ENCODE measurements at places on chromosomes 12 and 14.

GRCh38 chr14:80996049-80996901, 40.9 kb downstream of the TSHR start:
- peak; percentile 58 for DNase-seq

DNA sequence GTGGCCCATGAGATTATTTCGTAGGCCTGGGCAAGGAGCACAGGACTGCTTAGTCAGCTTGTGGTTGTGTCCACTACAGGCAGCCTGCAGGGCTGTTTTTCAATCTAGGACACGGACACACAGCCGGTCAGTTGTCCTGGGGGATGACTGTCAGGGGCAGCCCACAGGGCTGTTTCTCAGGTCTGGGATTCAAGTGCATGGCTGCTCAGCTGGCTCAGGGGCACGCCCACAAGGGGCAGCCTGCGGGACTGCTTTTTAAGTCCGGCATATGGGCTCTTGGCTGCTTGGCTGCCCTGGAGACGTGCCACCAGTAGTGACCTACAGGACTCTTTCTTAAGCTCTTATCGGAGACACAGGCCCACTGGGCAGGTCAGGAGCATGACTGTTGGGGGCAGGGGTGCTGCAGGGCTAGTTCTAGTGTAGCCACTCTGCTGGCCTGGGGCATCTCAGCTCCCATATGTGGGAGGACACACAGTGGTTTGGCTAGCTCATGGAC, 26.6 kb upstream of the GTF2A1 start:
- no peak for DNase-seq

DNA sequence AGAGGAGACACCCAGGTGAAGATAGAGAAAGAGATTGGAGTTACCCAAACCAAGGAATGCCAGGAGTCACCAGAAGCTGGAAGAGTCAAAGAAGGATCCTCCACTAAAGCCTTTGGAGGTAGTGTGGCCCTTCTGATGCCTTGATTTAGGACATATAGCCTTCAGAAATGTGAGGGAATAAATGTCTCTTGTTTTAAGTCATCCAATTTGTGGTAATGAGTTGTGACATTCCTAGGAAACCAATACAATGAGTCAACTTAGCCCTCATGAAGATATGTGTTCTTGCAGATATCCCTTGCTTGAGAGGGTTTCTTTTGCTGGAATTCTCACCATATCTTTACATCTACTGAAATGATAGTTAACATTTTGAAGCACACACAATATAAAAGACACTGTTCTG, 58.8 kb downstream of the CCER1 start:
- no peak for DNase-seq

GRCh38 chr14:76352639-76353281, 23.2 kb upstream of the ESRRB start:
- DNase-seq, result peak; percentile 26

DNA sequence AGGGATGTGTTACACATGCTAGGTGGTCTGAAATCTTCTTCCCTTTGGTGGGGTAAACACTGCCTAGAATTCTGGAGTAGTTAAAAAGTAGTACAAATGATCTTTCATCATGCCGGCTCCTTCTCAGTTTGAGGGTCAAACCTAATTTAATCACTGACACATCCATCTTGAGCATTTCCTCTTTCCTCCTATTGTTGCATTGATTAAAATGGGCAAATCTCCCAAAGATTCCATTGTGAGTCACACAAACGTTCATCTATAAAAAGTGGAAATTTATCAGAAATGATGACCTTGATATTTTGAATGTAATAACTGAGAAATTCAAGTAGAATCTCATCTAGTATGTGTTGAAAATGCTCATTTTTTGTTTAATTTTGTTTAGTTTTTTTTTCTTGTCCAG, 996.0 kb downstream of the NRXN3 start:
- no peak for DNase-seq

- peak; percentile 83 for DNase-seq
Observed at GRCh38 chr12:51820526-51821439, 27.7 kb downstream of the FIGNL2 start.
